ENCODE measurements at places on chromosomes 3 and 15.

DNA sequence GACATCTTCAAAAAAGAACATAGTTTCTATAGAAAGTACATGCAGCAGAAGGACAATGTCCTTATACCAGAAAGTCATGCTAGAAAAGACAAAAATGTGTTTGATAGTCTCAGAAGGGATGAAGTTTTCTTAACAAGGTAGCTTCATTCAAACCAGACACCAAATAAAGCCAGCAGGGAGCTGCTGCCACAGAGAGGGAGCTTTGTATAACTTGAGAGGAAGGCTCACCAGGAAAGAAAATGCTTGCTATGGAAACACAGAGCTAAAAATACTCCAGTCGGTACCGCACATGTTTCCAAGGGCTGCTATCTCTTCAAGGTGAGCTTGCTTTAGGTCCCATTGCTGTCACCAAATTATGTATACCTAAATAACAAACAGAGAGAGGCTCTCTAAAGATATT is 1074.8 kb upstream of the ALCAM start:
- no peak for DNase-seq

DNA sequence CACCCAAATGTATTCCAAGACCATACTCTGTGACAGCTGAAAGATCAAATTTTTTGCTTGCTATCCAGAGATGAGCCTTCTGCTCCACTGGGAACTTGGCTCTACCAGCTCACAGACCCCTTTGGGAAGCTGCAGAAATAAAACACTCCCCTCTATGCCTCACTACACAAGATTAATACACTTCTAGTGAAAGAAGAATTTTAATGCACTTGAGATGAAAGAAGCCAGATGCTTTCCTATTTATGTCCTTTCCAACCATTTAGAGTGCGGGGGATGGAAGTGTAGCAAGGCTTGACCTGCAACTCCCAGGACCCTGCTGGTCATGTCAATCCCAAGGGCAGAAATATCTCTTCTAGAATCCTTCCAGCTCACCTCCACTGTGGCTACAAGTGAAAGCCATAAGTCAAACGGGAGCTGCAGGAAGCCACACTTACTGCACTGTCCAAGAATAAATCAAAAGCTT is 34.7 kb downstream of the ANXA2 start:
- DNase-seq: no peak

DNA sequence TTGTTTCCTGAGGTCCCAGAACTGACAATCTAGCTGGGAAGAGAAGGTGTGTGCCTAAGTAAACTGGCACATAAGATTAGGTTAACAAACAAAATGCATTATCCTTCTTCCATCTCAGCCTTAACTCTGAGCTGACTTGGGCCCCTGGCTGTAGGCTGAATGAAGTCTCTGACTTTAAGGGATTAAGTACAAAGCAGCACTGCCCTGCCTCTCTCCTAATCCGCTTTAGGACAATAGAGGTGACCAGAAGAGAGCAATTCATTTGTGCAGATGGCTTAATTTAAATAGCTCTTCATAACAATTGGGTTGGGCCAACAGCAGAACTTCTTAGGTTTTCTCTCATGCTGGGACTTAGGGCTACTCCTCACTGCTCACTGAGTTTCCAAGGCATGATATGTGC is 181.6 kb upstream of the SOX14 start:
- DNase-seq: no peak

- DNase-seq: no peak
These were observed 48.8 kb downstream of the PIK3CB start for GRCh38 chr3:138785951-138786350.

- DNase-seq: no peak
These were observed 86.9 kb upstream of the HERC1 start for GRCh38 chr15:63920504-63921175.

- no peak for DNase-seq
These were observed 57.6 kb upstream of the BCL6 start for GRCh38 chr3:187802928-187803259.

- no peak for DNase-seq
These were observed 9.9 kb downstream of the TBC1D2B start for GRCh38 chr15:78067328-78068228.

DNA sequence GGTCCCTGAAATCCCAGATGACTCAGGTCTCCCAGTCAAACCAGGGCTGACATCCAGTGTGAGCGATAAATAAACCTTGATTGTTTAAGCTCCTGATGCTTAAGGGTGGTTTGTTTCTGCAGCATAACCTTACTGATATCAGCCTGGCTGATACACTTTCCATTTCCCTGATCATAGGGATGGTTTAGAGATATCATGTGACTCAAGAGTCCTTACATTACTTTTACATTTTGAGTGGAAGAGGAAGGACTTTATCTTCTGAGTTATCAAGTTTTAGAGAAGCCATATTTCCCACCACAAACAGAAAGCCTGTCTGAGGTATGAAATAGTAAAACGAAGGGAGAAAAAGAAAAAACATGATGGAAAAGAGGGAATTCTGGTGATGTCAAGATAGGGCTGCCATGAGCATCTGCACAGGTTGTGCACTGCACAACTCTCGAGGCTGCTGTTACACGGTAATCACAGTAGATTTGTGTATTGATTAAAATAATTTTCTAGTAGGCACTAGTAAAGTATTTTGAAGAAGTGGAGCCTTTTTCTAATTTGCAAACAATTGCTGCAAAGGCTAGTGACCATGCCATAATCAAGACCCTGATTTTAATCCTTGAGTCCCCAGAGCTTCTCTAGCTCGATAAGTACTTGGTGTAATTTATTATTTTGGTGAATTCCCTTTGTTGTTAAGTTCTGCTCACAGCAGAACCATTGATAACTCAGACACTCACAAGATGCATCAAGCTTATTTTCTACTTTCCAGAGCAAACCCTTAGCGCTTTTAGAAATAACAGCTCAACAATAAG is 34.1 kb upstream of the FBLN2 start:
- no peak for DNase-seq

GRCh38 chr15:40436116-40436891 is 4.4 kb upstream of the BAHD1 start:
- no peak for DNase-seq

- no peak for DNase-seq
These were observed 125.0 kb downstream of the ZNF280D start for GRCh38 chr15:56608140-56608778.

DNA sequence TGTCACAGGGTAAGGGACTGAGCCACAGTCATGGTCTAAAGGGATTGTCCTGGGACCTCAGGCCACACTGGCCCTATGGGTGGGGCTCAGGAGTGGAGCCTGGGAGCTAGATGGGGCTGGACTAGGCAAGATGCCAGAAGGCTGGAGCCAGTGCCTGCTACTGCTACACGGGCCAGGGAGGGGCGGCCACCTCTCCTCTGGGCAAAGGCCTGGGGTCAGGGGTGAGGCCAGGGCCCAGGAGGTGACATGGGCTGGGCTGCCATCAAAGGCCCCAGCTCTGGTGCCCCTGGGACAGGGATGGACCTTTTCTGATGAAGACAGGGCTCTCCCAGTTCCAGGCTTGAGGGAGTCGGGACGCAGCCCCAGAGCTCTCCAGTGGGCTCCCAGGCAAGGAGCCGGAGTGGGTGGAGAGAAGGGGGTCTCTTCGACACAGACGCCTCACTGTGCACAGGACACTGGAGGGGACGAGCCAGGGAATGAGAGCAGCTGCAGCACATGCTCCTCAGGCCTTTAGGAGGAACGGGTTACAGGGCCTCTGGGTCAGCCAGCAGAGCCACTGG is 62.1 kb upstream of the IQSEC1 start:
- no peak for DNase-seq

- DNase-seq: no peak
These were observed 12.6 kb upstream of the PDIA5 start for GRCh38 chr3:123054109-123054778.

DNA sequence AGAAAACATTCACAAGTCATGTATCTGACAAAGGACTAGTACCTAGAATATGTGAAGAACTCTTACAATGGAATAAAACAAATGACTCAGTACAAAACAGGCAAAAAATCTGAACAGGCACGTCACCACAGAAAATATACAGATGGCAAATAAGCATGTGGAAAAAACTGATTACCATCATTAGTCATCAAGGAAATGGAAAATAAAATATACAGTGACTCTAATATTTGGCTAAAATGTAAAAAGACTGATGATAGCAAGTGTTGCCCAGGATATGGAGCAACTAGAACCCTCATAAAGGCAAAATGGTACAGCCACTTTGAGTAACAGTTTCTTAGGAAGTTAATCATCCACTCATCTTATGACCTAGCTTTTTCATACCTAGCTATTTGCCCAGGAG is 95.8 kb upstream of the ABHD17C start:
- peak; percentile 83 for DNase-seq

DNA sequence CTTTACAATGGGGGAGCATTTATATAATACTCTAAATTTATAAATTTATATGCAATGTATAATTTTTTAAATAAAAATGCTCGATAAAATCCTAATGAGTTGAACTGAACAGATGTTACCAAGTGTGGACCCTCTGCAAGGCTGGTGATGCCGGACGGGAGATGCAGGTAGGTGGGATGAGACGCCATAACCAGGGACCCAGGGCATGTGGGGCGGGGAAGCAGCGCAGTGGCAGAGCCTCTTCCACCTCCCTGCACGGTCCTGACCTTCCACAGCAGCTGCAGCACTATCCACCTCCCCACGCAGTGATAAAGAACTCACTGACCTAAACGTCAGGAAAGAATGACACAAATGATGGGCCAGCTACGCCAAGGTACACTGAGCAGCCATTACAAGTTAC is 12.8 kb downstream of the PCSK6 start:
- DNase-seq: no peak

All from epithelial cell of esophagus (primary cell).